ENCODE measurements at places on chromosomes 1 and 21.

GRCh38 chr1:223622132-223622842 lies 43.2 kb downstream of the CAPN8 start:
- DNase-seq: no peak

DNA sequence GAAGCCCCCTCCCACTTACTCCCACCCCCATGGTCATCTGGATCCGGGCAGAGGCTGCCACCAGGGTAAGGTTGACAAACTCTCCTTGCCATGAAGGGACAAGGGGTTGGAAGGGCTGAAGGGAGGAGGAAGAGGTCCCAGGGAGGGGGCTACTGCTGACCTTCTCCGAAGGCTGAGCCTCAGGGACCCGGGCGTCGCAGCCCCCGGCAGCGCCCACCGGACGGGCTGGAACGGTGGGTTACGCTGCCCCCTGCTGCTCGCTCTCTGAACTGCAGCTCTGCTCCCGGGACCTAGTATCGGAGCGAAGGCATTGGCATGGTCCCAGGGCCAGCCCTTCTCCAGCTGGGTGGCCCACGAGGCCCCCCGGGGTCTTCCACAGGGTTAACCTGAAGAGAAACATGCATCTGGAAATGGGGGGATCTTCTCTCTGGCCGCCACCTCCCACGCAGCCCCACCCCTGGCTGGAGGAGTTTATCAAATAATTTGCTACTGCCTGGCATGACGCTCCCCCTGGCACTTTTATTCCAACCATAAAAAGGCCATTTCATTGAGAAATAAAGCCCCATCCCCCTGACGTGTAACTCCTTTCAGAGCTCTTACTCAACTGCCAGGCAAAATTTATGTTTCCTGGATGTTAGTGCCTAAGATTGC lies 70.4 kb upstream of the TARDBP start:
- no peak for DNase-seq

GRCh38 chr1:6906783-6907182 lies 121.5 kb downstream of the CAMTA1 start:
- DNase-seq: no peak

DNA sequence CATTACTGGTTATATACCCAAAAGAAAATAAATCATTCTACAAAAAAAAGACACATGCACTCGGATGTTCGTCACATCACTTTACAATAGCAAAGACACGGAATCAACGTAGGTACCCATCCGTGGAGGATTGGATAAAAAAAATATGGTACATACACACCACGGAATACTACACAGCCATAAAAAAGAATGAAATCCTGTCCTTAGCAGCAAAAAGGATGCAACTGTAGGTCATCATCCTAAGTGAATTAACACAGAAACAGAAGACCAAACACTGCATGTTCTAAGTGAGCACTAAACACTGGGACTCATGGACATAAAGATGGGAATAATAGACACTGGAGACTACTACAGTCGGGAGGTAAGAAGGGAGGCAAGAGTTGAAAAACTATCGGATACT lies 148.6 kb downstream of the CHD1L start:
- DNase-seq: no peak

GRCh38 chr1:90068611-90069280 lies 73.8 kb downstream of the ZNF326 start:
- no peak for DNase-seq

DNA sequence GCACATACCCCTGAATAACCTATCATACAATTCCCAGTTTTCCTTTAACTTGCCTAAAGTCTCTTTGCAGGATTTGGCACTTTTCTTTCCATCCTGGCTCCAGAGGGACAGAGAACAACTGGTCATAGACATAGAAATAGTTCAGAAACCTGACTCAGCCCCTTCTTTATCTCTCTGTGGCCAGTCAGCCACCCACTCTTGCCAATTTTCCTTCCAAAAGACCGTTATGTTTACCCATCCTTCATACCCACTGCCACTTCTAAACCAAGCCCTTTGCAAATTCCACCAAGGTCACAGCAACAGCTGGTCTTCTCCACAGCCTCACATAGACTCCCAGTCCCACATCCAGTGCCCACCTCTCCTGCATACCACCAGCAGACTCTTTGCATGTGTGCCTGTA lies 127.2 kb upstream of the FGGY start:
- no peak for DNase-seq

GRCh38 chr1:161299347-161299746 lies 10.4 kb downstream of the MPZ start:
- no peak for DNase-seq

DNA sequence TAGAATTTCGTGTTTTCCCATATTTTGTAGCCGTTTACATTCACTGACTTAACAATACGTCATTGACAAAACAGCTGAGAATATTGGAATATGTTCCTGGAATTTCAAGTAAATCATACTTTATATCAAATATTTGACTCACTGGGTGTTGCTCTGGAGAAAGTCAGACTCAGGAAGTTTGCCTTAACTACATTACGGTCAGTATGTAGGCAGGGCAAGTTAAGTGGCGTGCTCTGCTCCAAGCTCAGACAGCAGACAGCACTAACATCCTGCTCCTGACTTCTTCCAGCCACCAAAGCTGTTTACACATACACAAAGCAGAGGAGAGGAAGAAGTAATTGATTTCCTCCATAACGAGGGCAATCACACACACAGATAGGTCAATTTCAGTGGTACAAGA lies 414.6 kb downstream of the LRRIQ3 start:
- DNase-seq: no peak

GRCh38 chr1:166975361-166976129 lies at the start of gene ILDR2:
Gene ILDR2 (minus strand): TSS chr1:166975540. CDS start chr1:166975268, 272 bp downstream.
- peak; percentile 56 for DNase-seq

DNA sequence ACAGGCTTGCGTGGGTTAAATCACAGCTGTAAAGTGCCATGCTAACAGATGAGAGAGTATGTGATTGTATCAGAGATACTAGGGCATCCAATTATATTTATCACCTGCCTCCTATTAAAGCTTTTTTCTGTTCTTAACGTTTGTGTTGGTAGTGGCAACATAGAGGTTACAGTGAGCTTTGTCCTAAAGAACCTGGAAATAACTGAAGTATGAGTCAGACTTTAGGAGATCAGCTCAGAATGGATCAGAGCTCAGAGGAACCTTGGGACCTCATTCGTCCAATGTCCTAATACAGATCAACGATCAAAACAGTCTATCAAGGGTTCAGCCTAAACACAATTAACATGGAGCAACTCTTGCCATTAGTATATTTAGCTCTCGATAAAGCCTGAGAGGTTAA lies 81.0 kb downstream of the RGS7 start:
- no peak for DNase-seq

DNA sequence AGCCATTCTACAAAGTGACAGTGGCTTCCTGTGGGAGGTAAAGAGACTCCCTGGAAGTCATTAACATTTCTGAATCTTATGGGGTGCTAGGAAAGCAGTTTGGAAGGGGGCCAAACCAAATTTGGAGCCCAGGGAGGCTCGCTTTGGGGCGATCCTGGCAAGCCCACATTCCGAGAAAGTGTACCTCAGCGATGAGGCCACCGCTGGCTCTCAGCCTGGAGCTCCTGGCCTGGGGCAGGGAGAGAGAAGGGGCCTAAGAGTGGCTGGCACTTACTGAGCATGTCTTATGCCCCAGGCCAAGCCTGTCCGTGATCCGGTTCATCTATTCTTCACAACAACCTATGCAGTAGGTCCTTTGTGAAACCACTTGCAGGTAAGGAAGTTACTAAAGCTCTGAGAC lies 98.8 kb downstream of the CCDC185 start:
- no peak for DNase-seq

DNA sequence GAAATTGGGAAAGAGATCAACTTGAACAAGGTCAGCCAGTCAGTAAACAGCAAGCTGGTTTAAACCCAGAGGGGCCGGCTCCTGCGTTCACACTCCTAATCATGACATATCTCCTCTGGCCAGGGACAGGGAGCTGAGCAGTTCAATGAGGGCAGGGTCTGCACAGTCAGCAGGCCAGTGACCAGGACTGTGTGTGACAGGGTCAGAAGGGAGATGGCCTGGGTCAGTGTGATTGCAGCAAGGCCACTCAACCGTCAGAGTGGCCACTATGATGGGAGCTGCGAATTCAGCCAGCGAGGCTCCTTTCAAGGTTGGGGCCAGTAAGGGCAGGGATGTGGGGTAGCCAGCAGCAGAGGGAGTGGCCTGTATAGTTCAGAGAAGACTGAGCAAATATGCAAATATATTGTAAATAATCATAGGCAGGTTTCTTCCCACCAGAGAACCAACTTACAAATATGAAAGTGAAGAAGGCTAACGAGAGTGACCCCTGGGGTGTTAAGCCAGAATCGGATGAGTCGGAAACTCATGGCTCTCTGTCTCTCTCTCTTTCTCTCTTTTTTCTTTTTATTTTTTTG lies 20.0 kb downstream of the NOL9 start:
- no peak for DNase-seq

DNA sequence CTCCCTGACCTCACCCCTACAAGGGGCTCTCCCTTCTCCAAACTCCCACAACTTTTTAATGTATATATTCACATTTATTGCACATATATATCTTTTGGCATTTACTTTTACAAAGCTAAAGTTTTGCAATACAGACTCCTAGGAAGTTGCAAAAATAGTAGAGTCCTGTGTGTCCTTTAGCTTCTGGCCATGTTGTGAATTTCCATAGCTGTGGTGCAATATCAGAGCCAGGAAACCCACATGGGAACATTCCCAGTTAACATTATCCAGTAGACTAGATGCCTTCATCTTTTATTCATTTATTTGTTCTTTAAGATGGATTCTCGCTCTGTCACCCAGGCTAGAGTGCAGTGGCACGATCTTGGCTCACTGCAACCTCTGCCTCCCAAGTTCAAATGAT lies 343.0 kb downstream of the PCP4 start:
- DNase-seq: no peak

DNA sequence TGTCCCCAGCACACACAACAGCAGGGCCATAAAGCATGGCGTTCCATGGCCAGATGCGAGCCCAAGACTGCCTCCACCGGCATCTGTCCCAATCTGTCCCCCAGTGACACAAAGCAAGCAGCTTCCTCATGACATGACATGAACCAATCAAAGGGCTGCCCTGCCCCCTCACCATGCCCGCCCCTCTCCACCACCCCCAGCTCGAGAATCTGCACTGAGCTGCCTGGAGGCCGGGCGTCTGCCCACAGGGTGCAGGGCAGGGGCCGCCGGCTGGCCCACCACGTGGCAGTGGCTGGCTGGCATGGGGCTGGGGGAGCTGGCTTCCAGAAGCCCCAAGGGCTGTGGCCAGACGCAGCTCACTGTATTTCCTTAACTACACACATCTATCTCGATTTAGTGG lies 27.8 kb downstream of the WNT9A start:
- peak; percentile 21 for DNase-seq

DNA sequence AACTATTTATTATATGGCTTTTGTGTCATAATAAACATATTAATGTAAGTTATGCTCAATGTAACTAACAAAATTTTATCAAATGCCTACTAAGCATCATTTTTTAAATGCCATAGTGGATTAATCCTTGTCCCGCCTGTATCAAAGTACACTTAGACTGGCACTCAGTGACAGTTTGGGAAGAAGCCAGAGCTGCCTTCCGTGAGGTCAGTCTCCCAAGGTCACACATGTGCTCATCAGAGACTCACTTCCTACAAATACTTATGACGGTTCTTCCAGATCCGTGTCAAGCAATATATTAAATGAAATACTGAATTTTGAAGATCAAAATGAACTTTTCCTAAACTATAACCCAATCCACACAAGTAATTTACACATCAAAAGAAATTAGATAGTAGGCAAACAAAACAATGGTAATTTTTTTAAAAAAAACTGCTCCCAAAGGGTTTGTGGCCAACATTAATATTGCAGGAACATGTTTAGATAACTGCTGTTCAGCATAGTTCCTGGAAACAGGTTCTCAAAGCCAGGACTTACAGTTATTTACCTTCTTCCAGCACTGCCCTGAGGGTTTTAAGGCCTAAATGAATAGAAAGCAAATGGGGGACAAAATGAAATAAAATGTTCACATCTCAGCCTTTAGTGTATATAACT lies 27.2 kb downstream of the WLS start:
- DNase-seq: no peak

DNA sequence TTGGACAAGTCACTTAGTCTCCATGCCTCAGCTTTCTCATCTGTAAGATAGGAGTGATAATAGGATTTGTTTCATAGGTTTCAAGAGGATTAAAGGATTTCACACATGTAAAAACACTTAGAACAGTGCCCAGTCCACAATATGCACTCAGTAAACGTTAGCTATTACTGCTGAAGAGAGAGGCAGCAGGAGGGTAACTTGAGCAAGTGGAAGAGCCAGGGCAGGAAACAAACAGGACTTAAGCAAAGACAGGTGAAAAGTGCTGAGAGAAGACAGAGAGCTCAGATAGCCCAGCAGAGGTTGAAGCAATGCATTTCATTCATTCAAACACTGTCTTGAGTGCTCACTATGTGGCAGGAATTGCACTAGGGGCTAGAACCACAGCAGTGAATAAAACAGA lies 21.1 kb upstream of the H3-3A start:
- DNase-seq: no peak

DNA sequence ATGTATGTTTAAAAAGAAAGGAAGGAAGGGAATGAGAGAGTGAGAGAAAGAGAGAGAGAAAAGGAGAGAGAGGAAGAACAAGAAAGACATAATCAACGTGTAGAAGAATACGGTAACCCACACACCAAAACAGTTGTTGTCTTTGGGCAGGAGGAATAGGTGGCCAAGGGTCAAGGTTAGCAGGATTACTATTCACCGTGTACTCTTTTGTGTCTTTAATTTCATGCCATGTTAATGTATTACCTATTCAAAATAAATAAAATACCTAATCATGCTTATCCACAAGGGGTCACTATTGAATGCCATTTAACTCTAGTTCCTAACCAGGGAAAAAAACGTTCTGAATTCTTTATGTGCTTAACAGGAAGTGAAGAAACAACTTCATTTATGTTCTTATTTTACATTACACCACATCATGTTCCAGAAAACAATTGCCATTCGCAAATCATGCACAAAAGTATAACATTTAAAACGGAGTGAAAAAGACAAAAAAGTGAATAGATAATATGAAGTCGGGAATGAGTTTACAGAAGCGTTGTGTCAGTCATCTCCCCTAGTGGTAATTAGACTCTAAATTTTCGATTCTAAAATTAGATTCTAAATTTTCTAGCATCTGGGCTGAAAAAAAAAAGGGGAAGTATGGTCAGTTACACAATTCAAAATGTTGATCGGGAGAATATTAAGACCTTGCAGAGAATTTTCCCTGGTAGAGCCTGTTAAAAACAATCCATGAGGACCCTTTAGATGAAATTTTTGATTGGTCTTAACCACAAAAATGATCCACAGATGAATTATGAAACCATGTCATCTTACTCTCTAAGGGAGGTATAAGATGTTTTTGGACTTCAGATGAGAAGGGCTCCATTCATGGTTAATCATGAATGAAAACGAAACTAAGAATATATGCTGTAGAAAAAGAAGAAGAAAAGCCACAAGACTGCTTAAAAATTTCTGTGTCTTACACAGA lies 700 bp upstream of the KMO start:
- no peak for DNase-seq
